ENCODE measurements at places on chromosomes 11 and 22.

- DNase-seq, result no peak
Observed at GRCh38 chr11:19595499-19595839, 117.2 kb upstream of the NAV2 start.

- DNase-seq, result peak; percentile 87
Observed at GRCh38 chr11:72238040-72238450, 5.9 kb downstream of the PHOX2A start.

DNA sequence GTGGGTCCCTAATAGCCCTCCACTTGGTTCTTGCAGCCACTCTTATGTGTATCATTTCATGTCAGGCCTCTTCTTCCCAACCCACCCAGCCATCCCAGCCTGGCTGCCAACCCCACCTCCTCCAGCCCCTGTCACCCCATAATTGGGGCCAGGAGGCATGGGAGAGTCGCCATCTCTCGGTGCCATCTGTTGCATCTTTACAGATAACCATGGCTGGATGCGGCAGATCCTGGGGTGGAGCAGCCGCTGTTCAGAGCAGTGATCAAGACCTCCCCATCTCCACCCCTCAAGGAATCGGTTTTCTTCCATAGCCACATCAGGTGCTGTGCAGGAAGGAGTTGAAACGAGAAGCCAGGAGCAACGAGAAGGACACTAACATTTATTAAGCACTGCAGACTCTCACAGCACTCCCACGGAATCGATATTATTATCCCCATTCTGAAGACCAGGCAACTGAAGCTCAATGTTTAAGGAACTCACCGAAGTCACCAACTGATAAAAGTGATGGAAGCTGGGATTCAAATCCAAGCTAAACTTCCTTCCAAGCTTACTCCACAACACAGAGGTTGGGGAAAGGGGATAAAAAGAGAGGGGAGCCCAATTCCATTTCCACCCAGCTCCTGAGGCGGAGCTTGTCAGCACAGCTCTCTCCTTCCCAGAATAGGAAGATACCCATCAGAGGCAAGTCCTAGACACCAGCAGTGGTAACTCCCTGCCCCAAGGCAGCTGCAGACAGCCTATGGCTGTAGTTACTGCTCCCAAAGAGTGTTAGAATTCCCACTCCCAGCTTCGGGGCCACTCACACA, 2.7 kb downstream of the SLC43A1 start:
- no peak for DNase-seq

GRCh38 chr11:121517996-121518395, 65.2 kb upstream of the SORL1-AS1 start:
- no peak for DNase-seq

DNA sequence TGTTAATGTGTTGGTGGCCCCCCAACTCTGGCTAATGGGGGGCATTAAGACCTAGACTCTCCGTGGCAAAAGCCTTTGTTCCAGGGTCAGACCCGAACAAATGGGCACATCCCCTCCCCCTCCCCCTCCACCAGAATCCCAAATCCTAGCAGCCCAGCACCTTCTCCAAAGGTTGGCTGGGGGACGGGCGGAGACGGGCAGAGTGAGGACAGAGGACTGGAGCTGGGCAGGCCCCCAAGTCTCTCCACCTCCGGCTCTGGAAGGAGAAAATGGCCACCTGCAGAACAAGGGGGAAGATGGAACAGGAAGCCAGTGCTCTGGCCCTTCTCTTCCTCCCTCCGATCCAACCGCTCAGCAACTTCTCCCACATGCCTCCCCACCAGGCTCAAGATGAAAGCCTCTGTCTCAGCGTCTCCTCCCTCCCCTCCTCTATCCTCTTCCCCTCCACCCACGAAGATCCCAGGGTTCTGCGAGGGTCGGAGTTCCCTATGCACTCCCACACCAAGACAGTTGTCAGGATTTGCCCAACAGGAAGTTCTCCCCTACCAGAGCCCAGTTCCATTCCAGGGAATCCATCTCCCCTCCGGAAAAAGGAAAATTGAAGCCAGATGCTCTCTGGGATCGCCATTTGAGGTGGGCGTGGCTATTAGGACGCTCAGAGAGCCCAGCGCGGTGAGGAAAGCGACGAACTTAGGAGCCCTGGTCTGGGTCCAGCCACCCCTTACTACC, 20.1 kb downstream of the ADA2 start:
- peak; percentile 58 for DNase-seq

GRCh38 chr11:113048820-113049768, 87.9 kb downstream of the NCAM1 start:
- no peak for DNase-seq

- DNase-seq, result no peak
Observed at GRCh38 chr11:7551571-7551970, 37.8 kb downstream of the PPFIBP2 start.

DNA sequence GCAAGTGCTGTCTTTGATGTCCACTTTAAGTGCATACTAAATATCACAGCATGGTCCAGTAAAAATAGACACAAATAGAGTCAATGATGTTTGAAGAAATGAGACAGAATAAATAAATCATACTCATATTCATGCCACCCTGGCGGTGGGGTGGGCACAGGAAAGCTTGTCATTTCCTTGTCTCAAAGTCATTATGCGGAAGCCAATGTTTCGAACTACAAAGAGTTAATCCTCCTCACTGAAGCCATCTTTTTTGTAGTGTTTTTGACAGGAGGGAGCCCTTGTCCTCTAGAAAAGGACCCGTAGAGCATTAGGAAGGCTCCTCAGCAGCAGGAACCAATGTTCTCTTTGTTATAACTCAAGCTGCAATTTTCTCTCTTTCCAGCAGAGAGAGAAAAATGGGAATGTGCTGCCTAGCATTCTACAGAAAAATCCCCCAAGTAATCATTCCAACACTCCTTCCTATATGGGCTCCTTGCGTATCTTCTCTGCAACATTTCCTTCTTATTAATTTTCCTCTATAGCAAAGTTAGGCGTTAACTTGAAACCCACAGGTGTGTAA, 30.6 kb downstream of the SC5D start:
- no peak for DNase-seq

- DNase-seq, result no peak
Observed at GRCh38 chr22:19174106-19175025, 4.2 kb downstream of the SLC25A1 start.

GRCh38 chr22:46728470-46728869, 9.6 kb downstream of the CERK start:
- DNase-seq, result no peak

Measured in iPS DF 6.9 (cell line).